D721Med (cell line): ENCODE measurements at places on chromosomes 6 and 20.

DNA sequence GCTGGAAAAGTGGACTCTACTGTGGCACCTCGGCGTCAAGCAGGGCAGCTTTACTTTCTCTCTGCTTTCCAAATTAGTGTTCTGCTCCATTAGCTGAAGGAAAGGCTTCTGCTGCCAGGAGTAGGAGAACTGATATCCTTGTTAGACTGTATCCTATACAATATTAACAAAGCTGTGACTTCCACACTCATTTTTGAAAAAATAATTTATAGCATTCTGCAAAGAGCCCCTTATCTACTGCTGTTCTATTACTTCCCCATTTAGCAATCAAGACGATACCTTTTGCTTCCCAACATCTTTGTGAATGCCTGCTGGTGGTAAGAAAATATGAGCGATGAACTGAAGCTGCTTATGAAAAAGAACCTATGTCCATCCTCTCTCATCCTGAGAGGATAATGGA is 151.1 kb downstream of the UBE3D start:
- no peak for DNase-seq

- DNase-seq: peak; percentile 5
Measured at GRCh38 chr6:36720251-36721141, 22.9 kb downstream of the RAB44 start.

GRCh38 chr6:80340280-80340679 is 233.8 kb downstream of the BCKDHB start:
- DNase-seq: no peak

GRCh38 chr6:85240787-85241385 is 209.0 kb upstream of the NT5E start:
- no peak for DNase-seq

DNA sequence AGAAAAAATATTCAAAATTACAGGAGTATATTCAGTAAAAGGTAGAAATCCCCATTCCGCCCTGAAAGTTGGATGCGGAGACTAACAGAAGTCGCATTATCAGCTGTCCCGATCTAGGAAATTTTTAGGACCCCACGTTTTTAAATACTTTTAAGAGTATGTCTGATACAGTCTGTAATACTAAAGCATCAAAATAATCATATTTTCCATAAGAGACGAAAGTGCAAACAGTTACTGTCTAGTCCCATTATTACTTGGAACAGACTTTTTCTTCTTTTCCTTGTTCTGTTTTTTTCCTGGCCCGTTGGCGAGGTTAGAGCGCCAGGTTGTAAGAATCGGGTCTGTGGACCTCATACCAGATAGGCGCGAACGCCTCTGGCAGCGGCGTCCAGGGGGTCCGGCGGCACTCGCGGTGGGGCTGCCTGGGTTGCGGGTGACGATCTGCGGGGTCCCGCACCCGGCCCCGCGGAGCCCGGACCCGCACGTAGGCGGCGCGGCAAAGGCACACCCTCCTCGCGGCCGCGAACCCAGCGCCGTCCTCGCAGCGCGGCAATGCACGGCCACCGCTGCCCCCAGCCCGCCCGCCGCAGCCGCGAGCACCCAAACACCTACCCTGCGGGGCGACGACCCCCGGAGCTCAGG is 460 bp downstream of the PLAGL1 start:
- DNase-seq: no peak

GRCh38 chr6:39786649-39787048 is 5.5 kb upstream of the DAAM2 start:
- DNase-seq: no peak

DNA sequence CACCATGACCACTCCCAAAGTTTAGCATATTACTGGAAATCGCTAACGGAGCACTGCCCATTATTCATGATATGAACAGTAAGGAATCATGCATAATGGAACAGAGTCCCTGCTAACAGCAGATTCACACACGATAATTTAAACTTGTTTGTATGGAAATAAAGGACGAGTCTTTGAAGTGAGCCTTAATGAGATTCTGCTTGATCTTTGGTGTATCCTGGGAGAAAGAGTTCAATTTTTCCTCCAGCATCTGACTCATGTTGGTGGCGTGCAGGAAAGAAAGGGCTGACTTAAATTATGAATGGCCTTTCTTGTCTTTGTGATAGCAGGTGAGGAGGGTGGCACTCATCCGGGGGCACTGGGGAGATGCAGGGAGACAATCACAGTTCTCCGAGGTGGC is 194.6 kb downstream of the ZNF217 start:
- DNase-seq: no peak
